Activated naive CD8-positive, alpha-beta T cell treated with anti-CD3 and anti-CD28 coated beads, Interleukin-2, amount 10 ng/mL, durations not matched to agents 7 days and 5 days (primary cell): ENCODE measurements at places on chromosomes 5 and 9. TPM values are rescaled to one million over a fixed set of nuclear protein-coding genes. Genes with fewer than 3 reads are reported as not detected.

GRCh38 chr9:84789463-84789830 lies 119.9 kb downstream of the NTRK2 start:
- DNase-seq, result no peak

DNA sequence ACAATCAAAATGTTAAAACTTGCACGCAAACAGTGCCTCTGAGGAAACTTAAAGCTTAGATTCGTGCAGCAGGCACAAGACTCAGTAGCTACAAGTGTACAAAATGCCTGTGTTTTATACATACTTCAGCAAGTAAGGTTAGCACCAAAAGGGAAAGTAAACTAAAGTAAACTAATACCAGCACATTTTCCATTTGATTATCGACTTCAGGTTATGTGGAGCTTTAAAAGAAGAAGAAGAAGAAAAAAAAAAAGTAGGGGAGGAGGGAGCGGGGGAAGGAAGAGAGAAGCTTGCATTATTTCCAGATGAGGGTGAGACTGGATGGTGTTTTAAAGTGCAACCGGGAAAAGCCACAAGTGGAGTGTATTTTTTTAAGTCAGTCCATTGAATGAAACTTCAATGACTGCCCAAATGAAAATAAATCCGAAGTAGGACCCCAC lies 596 bp upstream of the ADAMTS6 start:
- DNase-seq, result no peak

- DNase-seq, result no peak
Observed at GRCh38 chr5:159199780-159200179, 9.6 kb downstream of the RNF145 start.

- no peak for DNase-seq
Observed at GRCh38 chr9:72441848-72442607, 77.0 kb upstream of the ZFAND5 start.

DNA sequence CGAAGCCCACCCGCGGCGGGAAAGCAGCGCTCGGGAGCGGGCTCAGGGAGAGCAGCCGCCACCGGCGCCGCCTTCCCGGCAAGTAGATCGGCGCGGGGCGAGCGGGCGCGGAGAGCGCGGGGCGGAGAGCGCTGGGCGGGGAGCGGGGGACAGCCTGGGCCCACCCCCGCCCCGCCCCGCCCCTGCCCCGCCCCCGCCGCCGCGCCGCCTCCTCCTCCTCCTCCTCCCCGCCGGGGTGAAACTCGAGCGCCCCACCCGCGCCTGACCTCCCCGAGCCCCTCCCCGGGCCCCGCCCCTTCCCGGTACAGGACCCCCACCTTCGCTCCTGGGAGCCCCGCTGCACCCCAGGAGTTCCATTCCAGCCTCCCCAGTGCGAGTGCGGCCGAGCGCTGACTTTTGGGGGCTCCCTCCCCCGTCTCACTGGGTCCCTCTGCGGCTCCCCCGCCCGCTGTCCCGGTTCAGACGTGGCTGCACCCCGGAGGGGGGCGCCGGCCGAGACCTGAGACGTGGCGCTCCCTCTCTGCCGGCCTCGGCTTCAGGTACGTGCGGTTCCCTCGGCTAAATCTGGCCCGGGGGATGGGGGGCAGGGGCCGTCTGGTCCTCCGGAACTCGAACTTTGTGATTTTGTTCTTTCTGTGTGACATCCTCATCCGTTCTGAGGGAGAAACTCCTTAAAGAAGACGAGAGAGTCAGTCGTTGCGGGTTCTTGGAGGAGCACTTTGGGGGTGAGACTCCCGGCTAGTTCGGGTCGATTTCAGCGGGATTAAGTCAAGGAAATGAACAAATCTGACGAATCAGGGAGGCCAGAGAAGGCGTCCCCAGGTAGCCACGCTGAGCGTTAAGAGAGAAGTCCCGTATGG lies at the start of gene SEMA5A:
SEMA5A (minus strand) TSS at position 84 of the 860 bp plus-strand sequence. CDS start 166,129 bp downstream, outside the sequence.
- no peak for DNase-seq

DNA sequence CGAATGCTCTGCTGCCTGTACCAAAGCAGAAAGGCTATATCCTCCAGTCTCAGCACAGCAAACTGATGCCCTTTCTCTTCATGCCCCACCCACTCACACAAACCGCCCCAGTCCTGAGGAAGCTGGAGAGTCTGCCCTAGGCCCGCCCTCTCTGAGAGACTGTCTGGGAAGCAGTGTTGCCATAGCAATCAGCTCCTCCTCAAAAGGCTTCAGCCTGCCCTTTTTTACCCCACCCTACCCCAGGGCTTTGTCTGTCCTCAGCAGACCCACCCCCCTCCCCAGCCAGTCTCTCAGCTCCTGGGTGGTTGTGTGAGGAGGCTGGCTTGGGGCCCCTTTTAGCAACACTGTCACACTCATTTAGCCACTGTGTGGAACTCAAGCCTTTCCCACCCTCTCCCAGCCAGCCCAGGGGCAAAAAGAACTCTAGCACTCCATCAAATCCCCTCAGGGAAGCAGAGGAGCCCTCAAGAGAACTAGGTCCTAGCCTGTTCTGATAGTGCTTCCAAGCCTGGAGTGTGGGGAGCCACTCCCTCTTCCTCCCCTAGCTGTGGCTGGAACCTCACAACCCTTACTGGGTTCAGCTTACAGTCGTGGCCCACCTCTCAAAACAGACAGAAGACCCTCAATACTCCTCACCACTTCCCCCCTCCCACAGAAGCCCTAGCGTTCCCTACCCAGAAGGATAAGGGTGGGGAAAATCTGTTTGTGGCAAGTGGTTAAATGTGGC lies 1.4 kb downstream of the ATOSB start:
- peak; percentile 67 for DNase-seq

DNA sequence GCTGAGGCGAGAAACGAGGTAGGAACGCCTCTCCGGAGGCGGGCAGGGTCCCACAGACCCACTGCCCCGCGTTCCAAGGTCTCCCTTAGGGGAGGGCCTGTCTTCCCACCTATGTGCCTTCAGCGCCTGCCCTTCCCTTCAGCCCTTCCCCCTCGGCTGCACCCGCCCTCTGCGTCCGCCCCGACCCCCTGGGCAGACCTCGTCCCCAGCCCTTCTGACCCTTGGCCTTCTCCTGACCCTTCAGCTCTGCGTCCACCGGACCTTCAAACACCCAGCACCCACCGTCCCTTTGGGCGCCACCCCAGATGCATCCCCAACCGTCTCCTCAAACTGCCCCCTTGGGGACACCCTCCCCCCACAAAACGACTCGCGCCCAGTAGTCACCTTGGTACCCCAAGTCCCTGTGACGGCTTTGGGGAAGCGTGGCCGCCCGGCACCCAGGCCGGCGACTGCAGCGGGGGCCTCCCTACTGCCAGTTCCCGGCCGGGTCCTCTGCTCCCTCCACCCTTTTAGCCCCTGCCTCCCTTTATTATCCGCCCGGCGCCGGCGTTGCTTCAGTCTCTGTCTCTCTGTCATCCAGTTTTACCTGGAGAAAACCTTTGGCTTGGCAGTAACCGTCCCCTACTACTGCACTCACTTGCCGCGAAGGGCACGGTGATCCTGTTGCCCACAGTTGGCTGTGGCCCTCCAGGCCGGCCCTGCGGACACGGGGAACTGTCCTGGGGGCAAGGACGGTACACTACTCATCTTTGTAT lies 421 bp downstream of the RUSC2 start:
- no peak for DNase-seq

- no peak for DNase-seq
Observed at GRCh38 chr9:2158111-2158610, 143.0 kb downstream of the SMARCA2 start.

- DNase-seq, result no peak
Observed at GRCh38 chr9:71839668-71840067, 71.3 kb downstream of the ABHD17B start.

DNA sequence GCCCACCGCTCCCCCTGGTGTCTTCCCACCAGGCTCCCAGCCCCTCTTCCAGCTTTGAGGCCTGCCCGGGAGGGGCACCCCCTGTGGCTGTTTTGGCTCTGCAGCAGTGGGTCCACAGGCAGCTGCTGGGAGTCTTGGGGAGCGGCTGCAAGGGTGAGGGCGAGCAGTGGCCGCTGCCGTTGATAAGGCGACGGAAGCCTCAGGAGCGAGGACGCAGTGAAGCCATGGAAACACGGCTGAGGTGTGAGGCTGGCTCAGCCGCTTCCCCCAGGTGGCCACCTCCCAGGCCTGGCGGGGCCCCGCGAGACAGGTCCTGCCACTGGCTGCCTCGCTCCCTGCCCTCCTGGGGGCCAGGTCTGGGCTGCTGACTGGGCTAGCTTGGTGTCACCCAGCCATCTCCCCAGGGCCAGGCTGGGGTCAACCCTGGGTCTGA lies 41.5 kb downstream of the CXXC5 start:
- no peak for DNase-seq

- DNase-seq, result no peak
Observed at GRCh38 chr5:78506261-78507024, 142.1 kb downstream of the LHFPL2 start.

- DNase-seq, result no peak
Observed at GRCh38 chr9:8855046-8855445, 1055.5 kb upstream of the DMAC1 start.

DNA sequence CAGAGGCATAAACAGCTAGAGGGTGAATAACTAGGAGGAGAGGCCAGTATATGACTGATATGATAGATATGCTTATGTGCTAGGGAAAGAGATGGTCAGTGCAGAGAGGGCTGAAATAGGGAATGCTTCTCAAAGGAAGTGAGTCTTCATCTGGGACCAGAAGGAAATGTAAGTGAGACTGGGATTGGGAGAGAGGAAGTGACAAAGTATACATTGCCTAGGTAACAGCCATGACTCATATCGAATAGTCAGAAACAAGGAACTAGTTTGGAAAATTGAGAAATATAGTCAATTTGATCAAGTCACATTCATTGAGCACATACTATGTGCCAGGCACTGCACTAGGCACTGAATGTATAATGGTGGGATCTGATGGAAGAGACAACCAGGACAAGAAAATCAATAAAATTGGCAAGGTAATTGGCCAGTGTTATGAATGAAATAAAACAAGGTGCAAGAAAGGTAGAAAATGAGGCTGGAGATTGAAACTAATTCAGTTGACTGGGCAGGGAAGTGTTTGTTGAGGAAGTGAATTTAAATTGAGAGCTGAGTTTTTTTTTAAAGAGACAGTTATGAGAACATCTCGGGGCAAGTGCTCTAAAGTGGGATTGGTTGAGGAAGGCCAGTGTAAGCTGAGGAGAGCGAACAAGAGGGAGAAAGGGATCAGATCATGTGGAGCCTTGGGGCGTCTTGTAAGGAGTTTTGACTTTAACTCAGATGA lies 4.3 kb downstream of the ERAP2 start:
- DNase-seq, result no peak

DNA sequence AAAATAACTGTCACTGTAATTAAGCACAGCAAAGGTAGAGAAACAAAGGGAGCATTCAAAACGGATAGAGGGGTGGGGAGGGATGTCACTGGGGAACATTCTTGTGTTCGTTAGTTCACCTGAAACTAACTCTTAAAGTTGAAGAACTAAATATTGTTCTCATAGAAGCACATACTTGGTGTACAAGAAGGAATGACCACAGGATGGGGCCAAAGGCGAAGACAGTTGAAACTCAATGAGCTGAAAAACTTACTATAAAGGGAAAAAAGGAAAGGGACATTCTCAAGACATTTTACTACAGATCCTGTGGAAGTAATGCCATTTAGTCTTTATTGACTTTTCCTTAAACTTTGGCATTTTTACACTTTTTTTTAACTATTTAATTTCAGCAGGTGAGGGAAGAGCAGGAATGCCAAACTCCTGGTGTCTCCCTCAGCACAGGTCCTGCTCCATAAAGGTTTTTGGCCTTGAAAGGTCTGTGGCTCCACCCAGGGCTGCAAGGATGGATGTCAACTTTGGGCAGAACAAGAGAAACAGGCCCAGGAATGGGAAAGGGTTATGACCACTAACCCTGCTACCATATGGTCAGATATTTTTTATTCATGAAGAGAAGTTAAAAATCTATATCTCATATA lies 197.6 kb upstream of the RASA1 start:
- no peak for DNase-seq

DNA sequence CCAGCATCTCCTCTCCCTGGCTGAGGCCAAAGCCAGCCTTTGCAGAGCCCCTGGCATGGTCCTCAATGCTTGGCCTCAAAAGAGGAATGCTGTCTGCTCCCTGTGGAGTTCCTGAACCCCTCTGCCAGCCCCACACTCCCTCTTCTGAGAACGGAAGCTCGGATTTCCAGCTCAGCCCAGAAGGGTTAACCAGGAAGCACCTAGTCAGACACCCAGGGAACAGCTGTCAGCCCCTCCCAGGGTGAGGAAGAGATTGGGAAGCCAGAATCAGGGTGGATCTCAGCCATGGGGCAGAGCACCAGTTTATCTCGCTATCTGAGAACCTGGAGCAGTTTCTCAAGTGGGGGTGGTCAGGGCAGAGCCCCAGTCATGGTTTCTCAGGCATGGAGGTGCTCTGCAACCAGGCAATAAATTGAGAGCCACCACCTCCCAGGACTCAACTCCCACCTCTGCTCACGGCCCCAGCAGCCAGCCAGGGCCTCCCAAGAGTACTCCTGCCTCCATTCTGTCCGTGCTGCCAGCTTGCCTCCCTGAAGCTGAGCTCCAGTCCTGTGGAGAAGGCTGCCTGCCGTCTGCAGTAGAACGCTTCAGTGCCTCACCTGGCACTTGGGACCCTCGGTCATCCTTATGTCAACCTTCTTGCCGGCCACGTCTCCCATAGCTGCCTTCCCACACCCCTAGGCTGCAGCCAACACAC lies 7.6 kb downstream of the FOXE1 start:
- no peak for DNase-seq

- no peak for DNase-seq
Observed at GRCh38 chr9:135884328-135885035, 22.9 kb downstream of the CAMSAP1 start.

DNA sequence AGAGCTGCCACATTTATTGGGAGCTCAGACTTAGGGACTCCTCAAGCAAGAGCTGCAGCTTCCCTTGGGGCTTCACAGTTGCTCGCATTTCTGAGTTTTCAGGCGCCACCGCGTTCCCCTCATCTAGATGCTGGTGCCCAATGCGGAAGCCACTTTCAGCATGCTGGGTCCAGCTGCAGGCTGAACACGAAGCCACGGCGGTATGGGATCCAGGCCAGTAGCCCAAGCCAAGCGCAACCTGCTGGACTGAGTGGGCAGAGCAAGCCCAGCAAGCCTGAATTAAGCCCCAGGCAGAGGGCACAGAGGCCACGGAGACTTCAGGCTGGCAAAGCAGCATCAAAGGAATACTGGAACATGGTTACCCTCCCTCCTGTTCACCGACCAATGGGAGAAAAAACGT lies 391.5 kb downstream of the HTR1A start:
- DNase-seq, result no peak

Gene FGFR4
- total RNA-seq, result 1.9 TPM

Gene IRX4
- total RNA-seq, result not detected

Gene FAM221B
- not detected for total RNA-seq

Gene GRM6
- not detected for total RNA-seq

Gene IFNK
- total RNA-seq, result not detected
